ENCODE measurements at places on chromosomes 2 and 18.

DNA sequence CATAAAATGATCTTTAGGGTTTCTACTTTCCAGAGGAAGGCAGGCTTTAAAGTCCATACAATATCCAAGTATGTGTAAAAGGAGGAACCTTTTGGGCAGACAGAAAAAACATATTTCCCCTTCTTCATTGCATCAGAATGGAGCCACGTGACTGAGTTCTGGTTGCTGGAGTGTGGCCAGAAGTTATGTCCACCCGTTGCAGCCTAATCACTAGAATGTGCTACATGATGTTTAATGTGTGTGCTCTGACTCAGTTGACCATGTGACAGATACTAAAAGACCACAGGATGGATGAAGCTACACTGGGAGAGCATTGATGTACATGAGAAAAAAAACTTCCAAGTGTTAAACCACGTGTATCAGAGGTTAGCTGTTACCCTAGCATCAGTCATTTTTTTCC lies 460.9 kb downstream of the RIT2 start:
- DNase-seq: peak; percentile 14

- peak; percentile 27 for DNase-seq
Observed at GRCh38 chr2:160522951-160523710, 29.5 kb upstream of the RBMS1 start.

GRCh38 chr2:158979772-158980171 lies 11.3 kb downstream of the TANC1 start:
- DNase-seq: no peak

- DNase-seq: peak; percentile 93
Observed at GRCh38 chr2:207219676-207220501, 54.1 kb upstream of the KLF7 start.

- peak; percentile 22 for DNase-seq
Observed at GRCh38 chr2:74399785-74400184, 19.7 kb upstream of the DCTN1 start.

DNA sequence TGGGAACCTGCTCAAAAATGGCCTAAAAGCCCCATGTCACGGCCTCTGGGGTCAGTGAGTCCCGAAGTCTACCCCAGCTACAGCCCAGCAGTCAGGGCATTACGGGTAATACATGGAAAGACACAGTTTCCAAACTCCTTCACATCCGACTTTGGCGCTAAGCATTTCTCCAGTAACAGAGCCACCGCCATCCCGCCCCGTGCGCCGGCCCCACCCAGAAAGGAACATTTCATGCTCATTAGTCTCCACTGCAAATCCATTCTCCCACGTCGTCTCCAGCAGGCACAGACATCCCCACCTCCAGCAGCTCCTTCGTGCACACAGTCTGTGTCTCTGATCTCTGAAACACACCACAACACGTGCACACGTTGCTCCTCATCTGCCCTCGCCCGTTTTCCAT lies 509.2 kb upstream of the ID2 start:
- no peak for DNase-seq

DNA sequence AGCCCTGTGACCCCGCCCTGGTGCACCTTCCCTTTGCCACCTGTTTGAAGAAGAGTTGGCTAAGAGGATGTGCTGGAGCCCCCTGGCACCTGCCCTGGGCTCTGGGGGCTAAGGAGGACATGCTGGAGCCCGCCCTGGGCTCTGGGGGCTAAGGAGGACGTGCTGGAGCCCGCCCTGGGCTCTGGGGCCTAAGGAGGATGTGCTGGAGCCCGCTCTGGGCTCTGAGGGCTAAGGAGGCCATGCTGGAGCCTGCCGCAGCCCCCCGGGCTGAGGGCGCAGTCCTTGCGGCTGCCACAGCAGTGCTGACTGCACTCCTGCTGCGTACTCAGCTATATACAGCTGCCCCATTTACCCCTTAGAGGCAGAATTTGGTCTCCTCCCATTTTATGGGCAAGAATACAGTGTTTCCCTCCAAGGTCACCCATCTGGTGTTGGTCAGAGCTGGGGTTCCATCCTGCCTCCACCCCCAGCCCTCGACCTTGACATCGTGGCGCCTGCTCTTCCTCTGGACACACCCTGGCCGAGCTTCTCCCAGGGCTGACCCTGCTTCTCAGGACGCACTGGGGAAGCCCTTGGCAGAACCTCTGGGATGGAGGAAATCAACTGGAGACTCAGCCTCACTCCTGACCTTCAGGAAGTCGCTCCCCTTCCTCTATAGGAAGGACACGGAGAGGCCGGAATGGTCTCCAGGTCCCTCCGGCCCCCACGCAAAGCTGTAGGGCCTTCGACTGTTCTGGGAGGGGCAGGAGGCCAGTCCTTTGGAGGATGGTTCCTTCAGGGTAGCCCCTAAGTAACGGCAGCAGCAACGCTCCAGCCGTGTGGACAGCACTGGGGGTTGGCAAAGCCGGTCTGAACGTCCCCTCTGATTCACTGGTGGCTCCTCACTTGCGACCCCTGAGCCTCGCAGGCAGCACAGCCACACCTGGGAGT lies 65.0 kb upstream of the HPCAL1 start:
- DNase-seq: no peak

GRCh38 chr2:234044157-234044556 lies 6.3 kb upstream of the SPP2 start:
- DNase-seq: peak; percentile 91

- DNase-seq: no peak
Observed at GRCh38 chr2:232542715-232543467, 3.4 kb downstream of the CHRNG start.

DNA sequence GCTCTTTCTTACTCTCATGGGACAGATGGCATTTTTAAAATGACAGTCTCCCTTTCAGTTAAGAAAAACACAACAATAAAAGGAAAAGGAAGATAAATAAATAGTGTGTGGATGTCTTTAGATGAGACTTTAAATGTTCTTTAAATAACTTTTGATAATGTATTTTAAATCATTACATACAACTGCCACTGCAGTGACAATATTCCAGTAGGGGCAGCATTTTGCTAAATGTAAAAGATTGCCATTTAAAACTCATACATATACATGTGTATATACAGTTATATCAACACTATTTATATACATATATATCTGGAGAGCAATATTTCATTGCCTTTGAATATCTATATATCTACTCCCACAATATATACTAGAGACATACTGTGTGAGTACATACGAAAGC lies 90.7 kb downstream of the INO80D start:
- DNase-seq: no peak

- no peak for DNase-seq
Observed at GRCh38 chr2:241015439-241015838, 17.0 kb downstream of the SNED1 start.

- DNase-seq: no peak
Observed at GRCh38 chr2:237581326-237581725, 9.2 kb downstream of the RAB17 start.

- DNase-seq: no peak
Observed at GRCh38 chr2:136008205-136008865, 22.9 kb upstream of the DARS1 start.

- DNase-seq: no peak
Observed at GRCh38 chr2:10469301-10469700, 21.2 kb upstream of the ODC1 start.

GRCh38 chr2:128386066-128386465 lies 67.4 kb upstream of the HS6ST1 start:
- no peak for DNase-seq

DNA sequence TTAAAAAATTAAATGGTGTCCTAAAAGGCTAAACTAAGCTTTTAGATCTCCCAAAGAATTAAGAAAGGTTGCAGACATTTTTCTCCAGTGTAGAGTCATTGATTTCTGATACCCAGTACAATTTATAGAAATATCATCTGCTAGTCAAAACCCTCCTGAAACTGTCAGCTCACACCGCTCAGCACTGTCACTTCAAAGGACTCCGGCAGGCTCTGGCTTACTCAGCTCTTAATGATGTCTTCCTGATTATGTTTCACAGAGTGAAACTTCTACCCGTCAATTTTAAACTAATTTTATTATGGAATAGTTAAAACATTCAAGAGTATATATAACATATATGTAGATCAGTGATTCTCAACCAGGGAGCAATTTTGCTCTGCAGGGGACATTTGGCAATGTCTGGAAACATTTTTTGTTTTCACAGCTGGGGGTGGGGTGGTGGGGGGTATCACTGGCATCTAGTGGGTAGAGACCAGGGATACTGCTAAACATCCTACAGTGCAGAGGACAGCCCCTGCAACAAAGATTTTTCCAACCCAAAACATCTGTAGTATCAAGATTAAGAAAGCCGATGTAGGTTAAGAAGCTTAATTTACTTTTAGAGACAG lies 31.6 kb downstream of the CDK15 start:
- DNase-seq: no peak

DNA sequence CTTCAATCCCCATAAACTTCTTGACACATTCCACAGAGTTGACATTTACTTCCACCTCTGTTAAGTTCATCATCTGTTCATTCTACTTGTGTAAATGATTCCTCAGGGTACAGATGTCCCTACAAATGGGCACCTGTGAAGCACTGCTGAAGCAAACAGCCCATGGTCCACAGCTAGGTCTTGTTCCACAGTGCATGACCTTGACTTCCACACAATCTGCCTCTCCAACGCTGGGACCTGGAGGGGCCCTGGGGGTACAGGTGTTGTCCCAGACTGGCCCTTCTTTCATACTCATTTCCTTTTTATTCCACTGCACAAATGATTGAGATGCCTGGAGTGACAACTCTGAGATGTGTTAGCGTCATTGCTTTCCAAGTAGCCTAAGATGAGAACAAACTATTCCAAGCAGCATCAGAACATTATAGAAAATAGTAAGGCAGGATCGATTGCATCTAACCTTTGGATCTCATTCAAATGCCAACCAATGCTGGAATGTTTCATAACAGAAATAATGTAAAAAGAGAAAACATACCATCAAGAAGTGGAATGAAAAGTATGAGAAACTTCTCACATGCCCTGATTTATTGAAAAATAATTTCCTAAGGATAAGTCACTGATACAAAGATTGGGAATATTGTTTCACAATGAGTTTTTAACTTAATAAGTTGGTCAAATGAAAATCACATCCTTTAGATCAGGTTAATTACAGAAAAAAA lies 31.2 kb downstream of the PIEZO2 start:
- peak; percentile 19 for DNase-seq

GRCh38 chr2:226564667-226565066 lies 235.0 kb downstream of the IRS1 start:
- no peak for DNase-seq

DNA sequence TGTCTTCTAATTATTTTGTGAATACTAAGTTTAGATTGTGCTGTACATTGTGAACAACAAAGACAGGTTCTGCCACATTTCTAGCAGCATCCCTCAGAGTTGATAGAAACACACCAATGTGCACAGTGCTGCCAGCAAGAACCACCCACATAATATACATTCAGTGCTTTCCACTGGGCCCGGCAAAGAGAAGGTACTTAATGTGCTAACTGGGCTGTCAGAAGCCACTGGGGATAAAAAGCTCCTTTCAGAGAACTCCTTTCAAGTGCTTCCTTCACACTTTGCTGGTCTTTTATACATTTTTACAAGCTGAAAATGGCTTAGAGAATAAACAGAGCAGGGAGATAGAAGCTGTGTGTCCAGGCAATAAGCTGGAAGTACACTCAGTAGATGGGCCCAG lies 58.0 kb upstream of the CAPN13 start:
- no peak for DNase-seq

DNA sequence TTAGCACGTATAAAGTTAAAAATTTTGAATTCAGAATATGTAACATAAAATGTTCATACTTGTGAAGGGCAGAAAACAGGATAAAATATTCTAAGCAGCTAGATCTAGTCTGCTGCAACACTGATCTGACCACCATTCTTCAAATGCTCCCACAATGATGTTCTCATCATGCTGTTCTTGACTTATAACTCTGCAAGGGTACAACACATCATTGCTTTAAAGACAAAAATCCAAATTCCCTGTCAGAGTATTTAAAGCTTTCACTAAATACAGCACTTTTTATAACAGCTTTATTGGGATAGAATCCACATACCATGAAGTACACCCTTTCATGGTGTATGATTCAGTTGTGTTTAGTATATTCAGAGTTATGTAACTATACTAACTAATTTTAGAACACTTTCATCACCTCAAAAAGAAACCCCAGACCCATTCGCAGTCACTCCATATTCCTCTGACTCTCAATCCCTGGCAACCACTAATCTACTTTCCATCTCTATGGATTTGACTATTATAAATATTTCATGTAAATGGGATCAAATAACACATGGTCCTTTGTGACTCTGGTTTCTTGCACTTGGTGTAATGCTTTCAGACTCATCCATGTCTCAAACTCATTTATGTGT lies 56.4 kb downstream of the MAP4K3 start:
- DNase-seq: peak; percentile 9

DNA sequence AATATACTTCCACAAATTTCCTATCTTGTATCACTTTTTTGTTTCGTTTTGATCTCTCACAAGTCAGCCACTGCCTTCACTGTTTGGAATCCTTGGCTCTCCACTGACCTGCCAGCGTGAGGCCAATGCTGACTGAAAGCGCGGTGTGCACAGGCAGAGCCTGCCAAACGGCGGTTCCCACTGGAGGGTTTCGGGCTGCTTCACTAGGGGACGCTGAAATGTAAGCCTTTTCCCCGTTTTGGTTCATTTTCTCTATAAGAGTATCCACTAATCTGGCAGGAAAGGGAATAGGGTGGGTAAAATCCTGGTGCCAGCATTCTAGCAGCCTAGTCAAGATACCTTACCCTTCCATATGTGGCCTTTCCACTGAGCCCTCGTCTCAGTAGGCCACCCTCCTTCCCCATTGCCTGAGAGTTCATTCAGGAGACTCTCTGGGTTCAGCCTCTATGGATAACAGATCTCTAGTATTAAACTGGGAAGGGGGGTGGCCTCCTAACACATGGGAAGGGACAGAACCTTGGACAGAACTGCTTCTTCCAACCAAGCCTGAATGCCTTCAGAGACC lies 91.5 kb downstream of the DYM start:
- no peak for DNase-seq
